Activated CD8-positive, alpha-beta memory T cell treated with anti-CD3 and anti-CD28 coated beads, Interleukin-2, amount 50 U/mL, for 4 hours (primary cell): ENCODE measurements at places on chromosomes 16 and 17.

DNA sequence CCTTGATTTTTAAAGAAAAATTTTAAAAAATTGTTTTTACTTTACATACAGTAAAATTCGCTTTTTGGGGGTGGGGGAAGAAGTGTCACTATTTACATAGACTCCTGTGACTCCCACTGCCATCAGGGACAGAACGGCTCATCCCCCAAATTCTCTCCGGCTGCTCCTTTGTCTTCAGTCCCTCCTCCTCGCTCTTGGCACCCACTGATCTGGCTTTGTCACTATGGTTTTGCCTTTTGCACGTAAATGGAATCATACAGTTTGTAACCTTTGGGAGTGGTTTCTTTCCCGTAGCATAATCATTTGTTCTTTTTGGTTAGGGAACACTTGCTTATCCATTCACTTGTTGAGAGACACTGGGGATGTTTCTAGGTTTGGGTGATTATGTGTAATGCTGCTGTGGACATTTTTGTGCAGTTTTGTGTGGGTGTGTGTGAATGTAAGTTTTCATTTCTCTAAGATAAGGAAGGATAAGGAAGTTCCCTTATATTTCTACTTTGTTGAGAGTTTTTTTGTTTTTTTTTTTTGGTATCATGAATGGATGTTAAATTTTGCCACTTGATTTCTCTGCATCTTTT lies 27.4 kb downstream of the RAB11FIP4 start:
- DNase-seq, result no peak

GRCh38 chr17:33509331-33509730 lies 216.2 kb upstream of the ASIC2 start:
- no peak for DNase-seq

DNA sequence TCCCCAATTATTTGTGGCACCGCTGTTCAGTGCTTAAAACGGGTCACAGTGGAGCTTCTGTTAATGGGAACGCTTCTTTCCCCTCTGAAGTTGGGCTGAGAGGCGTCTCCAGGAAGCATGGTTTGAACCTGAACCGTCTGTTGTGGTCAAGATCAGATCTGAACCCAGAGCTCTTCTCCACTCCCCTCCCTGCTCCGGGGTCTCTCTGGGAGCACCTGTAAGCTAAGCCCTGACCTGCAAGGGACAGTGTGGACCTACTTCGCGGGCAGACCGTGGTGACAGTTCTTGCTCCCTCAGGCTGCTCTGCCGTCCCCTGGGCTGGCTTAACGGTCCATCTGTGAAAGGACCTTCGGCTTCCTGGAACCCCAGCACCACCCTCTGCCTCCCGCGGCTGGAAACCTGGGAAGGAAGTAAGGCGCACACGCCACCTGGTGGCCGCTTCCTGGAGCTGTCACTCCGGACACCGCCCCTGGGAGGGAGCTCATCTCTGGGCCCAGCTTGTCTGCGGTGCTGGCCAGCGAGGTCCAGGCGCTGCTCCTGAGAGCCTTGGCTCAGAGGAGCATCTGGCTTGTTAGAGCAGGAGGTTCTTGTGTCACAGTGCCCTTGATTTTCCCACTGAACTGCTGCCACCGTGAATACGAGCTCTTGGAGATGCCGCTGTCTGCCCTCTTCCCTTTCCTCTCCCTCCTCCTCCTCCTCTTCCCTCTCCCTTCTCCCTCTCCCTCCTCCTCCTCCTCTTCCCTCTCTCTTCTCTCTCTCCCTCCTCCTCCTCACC lies 518.5 kb upstream of the EEF2KMT start:
- DNase-seq, result no peak

GRCh38 chr16:30184096-30184890 lies 891 bp downstream of the CORO1A start:
- DNase-seq, result peak; percentile 67

DNA sequence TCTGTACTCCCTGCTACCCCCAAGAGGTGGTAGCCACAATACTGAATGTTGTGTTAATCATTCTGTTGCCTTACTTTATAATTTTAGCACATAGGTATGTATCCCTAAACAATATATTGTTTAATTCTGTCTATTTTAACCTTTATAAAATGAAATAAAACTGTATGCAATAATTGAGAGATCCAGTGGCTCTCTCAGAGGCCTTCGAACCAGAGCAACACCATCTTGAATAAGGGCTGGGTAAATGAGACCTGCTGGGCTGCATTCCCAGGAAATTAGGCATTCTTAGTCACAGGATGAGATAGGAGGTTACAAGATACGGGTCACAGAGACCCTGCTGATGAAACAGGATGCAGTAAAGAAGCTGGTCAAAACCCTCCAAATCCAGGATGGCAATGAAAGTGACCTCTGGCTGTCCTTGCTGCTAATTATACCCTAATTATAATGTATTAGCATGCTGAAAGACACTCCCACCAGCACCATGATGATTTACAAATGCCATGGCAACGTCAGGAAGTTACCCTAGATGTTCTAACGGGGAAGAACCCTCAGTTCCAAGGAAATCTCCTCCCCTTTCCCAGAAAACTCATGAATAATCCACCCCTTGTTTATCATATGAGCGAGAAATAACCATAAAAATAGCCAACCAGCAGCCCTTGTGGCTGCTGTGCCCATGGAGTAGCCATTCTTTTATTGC lies 2.0 kb upstream of the CANT1 start:
- DNase-seq, result no peak

GRCh38 chr16:54411544-54411943 lies 125.0 kb upstream of the IRX3 start:
- DNase-seq, result no peak

DNA sequence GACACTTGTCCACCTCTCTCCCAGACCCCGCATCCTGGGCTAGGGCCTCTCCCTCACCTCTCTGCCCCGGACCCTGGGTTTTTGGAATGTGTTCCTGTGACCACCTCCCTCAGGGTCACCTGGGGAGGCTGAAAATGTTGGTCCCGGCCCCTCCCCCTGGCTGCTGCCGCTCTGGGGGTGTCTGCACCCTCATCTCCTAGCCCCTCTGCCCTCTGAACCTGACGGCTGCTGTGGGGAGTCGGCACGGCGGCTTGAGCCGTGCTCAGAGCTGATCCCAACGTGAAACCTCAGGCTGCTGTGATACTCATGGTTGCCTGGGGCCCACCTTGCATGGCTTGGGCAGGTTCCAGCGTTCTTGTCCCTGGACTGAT lies 42.8 kb downstream of the ADCY7 start:
- no peak for DNase-seq

DNA sequence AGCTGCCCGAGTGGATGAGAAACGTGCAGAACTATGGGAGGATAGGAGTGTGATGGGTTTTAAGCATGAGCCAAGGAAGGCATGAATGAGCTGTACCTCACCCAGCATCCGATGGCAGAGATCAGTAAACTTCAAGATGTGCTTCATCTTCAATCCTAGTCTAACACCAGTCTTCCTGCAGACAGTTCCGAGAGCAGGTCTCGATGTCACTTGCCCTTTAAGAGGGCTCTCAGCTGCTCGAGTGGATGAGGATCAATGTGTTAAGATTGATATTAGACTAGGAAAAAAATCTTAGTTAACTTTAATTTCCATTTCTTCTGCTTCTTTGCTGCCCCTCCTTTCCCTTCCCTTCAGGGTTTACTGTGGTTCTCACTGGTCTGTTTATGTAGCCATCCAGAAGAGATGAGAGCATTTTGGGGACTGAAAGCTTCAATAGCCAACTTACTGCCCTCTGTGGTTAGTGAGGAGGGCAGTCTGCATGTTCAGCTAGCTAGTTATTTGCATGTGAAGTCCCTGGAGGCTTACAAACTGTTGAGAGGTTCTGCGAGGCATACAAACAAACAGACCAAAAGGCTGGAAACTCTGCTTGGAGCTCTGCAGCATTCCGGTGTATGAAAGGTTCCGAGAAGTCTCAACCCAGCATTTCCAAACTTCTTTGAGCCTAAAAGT lies 15.3 kb downstream of the KLHL36 start:
- no peak for DNase-seq

DNA sequence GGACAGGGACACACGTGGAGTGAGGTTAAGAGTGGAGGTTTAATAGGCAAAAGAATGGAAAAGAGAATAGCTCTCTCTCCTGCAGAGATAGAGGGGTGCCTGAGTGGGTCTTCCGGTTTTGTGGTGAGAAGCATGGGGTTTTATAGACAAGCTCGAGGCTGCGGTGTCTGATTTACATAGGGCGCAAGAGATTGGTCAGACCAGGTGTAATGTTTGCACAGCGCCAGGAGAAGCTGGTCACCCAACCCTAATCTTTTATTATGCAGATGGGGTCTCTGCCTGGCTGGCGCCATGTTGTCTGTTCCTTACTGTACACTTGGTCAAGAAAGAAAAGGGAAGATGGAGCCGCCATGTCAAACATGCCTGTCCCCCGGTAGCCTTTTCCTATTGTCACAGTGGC lies 44.5 kb upstream of the MLYCD start:
- DNase-seq, result no peak

DNA sequence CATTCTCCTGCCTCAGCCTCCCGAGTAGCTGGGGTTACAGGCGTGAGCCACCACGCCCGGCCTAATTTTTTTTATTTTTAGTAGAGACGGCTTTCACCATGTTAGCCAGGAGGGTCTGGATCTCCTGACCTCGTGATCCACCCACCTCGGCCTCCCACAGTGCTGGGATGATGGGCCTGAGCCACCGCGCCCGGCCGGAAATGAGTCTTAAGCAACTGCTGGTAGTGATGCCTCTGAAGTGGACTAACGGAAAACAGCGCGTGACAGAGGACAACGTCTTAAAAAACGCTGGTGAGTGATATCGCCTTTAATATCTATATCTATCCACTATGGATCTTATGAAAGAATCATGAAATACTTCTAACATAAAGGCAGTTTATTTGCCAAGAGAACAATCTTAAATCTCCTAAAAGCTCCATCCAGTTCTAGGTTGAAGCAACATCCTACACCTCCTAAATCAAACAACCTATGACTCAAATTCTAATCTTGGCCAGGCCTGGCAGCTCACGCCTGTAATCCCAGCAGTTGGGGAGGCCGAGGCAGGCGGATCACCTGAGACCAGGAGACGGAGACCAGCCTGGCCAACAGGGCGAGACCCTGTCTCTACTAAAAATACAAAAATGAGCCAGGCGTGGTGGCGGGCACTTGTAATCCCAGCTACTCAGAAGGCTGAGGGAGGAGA lies 69.8 kb downstream of the NXN start:
- DNase-seq, result no peak

- DNase-seq, result no peak
These were observed 17.1 kb downstream of the SGCA start for GRCh38 chr17:50182783-50183420.

- no peak for DNase-seq
These were observed 105.8 kb downstream of the CMIP start for GRCh38 chr16:81550432-81550808.

DNA sequence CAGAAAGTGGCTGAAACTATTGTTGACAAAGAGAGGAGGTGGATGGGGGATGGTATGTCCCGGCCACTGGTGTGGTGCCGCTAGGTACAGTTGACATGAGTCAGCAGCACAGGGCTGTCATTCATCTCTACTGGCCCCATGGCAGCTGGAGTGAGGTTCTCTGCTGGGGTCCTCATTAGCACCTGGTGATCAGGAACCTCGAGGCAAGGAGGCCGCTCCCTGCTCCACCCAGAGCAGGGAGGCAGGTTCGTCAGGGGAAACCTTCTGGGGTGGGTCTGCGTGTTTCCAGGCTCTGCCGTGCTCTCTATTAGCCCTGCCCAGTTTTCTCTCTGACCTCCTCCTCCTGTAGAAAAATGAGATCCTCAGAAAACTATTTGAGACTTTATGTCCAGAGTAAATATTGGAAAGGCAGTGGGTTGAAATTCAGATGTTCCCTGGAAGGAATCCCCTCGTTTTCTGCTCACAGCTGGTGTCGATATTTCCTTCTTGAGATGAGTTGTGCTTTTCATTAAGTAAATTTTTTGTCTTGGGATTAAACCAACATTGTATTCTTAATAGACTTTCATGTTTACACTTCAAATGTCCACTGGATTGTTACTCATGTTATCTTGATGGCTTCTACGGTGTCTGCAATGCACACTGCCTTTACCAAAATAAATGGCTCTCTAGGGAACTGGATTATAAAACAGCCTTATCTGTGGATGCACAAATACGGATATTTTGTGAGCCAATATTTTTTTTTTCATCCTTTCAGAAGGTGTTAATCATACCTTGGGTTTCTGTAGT lies 7.1 kb downstream of the NTN1 start:
- no peak for DNase-seq

DNA sequence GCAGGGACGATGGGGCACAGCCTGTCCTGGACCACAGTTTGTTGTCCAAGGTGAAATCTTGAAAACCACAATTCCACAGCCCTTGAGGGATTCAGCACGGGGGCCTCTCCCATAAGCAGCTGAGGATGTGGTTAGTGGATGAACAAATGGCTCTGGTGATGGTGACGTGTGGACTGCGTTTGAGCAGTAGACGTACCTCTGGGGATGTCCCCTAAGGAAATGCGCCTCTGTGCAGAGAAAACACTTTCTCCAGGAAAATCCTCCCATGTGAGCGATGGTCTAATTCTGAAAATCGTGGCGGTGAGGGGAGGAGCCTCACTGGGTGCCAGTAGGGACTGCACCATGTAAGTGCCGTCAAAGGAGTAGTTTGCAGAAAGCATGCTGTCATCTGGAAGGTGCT lies 2.7 kb upstream of the SEPTIN12 start:
- no peak for DNase-seq

GRCh38 chr16:80971819-80972218 lies 34.9 kb downstream of the CMC2 start:
- DNase-seq, result no peak

- DNase-seq, result no peak
These were observed 344.4 kb upstream of the ASIC2 start for GRCh38 chr17:33637534-33637933.

GRCh38 chr16:19093631-19094541 lies 19.9 kb upstream of the ITPRIPL2 start:
- no peak for DNase-seq

- no peak for DNase-seq
These were observed 53.0 kb downstream of the LDHD start for GRCh38 chr16:75063549-75064088.

DNA sequence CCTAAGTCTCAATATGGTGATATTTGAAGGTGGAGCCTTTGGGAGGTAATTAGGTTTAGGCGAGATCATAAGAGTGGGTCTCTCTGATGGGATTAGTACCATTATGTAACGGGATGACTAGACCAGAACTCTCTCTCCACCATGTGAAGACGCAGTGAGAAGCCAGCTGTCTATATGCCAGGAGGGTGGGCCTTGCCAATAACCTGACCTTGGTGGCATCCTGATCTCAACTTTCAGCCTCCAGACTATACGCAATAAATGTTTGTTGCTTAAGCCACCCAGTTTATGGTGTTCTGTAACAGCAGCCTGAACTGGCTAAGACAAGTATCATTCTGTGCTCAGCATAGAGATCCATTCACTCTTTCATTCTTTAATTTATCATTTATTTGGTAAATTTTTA lies 167.2 kb upstream of the CDH11 start:
- DNase-seq, result no peak

- DNase-seq, result no peak
These were observed 759 bp downstream of the ASPHD1 start for GRCh38 chr16:29900888-29901606.

- DNase-seq, result no peak
These were observed 18.5 kb downstream of the NME3 start for GRCh38 chr16:1752853-1753252.

DNA sequence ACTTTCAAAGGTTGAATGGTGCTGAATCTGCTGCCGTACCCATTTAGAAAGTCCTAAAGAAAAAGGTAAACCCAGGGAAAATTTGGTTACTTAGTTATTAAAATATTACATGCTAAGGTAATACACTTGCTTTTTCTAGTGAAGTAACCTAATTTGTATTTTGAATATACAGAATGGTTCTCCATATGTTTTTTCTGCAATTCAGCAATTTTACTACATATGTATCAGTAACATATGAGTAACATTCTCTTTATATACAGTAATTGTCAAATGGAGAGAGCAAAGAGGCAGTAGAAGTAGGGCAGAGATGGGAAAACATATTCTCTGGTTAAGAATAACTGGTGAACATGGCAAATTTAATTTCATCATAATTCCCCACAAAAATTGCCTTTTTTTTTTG lies 95.1 kb upstream of the NACA2 start:
- DNase-seq, result no peak
